MG63 (cell line): ENCODE measurements at places on chromosomes 12 and 14. TPM values are rescaled to one million over a fixed set of nuclear protein-coding genes. Genes with fewer than 3 reads are reported as not detected.

DNA sequence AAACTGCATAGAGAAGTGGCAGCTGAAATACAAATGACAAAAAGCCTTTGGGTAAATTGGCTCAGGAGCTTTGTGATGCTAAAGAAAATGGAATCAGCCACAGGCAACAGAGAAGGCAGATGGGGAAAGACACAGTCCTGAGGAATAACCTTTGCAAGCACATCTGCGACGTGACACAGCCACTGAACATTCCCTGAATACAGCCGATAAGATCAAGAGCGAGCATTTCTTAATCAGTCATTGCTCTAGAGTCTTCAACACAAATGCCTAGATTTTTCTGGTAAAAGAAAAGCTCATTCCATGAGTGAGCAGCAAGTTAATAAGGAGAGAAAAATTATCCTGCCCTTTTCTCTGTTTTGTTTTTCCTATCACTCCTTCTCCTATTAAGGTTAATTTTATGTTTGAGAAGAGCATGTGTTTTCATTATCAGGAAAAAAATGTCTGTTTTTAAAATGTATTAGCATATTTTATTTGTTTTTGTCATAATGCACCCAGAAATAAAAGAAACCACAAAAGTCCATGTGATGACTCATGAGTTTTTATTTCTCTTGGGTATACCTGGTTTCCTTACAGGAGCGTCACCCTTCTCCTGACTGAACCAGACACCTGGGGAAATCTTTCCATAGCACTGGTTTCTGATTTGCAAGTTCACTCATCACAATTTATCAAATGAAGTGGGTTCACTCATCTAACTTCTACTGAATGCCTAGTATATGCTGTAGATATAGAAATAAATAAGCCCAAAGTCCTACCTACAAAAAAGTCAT, 45.4 kb upstream of the PCED1B start:
- DNase-seq = no peak

GRCh38 chr12:58007875-58008274, 66.5 kb downstream of the ATP23 start:
- no peak for DNase-seq

Gene SSPN
- total RNA-seq = 0.13 TPM in 1 of 2 replicates, not detected in the other

DNA sequence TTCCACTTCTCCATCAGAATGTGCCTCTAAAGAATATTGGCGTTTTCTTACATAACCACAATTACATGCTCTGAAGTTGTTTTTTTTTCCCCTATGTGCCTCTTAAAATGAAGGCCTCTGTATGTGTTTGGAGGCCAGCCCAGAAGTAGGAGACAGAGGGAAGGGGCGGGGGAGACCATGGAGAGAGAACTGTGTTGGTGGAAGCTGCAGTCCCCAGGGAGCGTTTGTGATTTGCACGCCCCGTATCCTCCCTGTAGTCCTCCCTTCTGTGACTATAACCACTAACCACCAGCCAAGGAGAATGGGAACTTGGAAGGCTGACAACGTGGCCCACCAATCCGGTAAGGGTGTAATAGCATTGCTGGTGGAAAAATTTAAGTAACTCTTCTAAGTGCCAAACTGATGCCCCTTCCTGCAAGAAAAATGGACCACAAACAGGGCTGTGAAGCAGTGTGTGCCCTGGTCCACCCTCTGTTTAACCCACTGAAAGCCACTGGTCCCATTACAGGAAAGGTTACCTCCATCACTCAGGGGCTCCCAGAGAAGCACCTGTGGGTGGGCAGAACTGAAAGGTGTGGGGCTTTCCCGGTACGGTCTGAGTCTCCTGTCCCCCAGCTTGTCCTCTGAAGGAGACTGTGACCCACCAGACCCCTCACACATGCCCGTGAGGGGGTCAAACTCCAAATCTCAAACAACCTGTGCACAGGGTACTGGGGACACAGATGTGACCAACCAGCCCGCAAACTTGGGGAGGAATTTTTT, 36.8 kb downstream of the CCDC88C start:
- DNase-seq = peak; percentile 55

Gene CLEC7A
- total RNA-seq = not detected in 2 replicates

- no peak for DNase-seq
These were observed 14.6 kb upstream of the CABP1 start for GRCh38 chr12:120625557-120626419.

Gene KRT3
- total RNA-seq = not detected in 2 replicates

Gene IGFBP6
- 37.5 and 66.3 TPM in 2 replicates for total RNA-seq

- no peak for DNase-seq
These were observed 4.4 kb upstream of the KRT76 start for GRCh38 chr12:52781399-52782082.

Gene GRIN2B
- total RNA-seq = 0.56 and 19.0 TPM in 2 replicates

DNA sequence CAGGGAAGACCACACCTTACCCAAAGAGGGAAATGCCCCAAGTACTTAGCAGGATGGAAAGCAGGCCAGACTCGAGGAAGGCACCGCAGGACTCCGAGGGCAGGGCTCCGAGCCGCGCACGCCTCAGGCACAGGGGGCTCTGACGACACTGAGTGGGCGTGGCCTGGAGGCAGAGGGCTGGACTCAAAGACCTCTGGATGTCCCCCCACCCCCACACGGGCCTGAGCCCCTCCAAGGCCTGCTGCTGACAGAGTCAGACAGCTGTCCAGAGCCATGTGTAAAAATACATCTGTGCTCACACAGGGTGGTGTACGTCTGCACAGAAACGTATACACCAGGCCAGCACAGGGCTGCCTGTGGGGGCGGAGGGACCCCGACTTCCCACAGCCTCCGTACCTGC, 1.4 kb downstream of the AKT1 start:
- peak; percentile 69 for DNase-seq

DNA sequence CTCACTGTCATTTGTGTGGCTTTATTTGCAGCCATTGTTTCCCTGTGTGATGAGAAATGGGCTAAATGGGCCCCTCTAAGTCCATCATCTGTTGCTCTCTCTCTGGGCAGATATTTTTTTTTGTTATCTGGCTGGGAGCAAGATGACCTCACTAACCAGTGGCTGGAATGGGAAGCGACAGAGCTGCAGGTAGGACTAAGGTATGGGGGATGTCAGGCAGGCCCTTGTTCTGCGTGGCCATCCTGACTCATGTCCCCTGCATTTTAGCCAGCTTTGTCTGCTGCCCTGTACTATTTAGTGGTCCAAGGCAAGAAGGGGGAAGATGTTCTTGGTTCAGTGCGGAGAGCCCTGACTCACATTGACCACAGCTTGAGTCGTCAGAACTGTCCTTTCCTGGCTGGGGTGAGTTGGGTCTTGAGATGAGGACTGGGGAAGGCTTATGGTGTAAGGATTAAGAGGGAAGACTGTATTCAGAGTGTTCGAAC, 1.3 kb downstream of the MARS1 start:
- no peak for DNase-seq

GRCh38 chr12:51549637-51550036, 41.4 kb upstream of the SCN8A start:
- peak; percentile 12 for DNase-seq

DNA sequence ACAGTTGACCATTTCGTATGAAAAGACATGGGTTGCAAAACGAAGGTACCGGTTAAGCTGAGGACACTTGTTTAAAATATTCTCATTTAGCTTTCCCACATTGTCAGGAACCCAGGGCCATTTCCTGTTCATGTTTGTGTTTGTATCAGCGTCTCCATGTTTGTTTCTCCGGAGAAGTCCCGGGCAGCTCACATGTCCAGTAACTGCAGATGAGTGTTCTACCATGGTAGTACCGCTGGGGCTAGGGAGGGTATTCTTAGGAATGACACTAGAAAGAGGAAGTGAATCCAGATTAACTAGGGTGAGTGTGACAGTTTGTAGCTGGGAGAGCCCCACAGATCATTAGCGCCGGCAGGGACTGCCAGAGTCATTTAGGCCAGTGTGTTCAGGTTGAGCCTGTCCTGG, 50.0 kb upstream of the EVL start:
- no peak for DNase-seq

Gene CD27
- not detected in 2 replicates for total RNA-seq

DNA sequence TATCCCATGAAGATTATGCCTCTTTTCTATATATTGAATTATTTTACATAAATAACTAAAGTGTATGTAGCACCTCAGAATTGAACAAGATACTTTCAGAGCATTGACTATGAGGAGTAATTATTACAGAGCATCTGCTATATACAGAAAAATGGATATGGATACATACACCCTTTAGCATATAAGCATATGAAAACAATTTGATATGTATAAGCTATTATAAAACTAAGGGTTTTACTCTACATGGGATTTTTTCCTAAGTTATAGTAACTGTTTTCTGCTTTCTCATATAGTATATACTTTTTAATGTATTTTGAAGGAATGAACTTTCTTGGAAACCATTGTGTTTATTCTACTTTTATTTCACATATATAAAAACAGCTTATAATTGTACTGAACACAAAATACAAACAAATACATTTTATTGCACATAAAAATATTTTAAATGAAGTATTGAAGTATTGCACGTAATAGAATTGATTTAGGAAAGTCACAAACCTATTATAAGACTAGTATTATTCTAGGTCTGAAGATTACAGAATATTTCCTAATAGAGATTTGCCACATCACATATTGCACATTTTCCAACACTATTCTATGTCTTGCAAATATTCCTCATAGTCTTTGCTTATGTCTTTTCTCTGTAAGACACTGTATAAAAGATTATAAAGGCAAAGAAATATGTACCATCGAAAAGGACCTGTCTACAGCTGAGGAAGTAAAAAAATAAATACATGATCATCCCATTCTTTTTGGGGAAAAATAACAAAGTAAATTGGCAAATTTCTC, 8.4 kb downstream of the CD69 start:
- no peak for DNase-seq

DNA sequence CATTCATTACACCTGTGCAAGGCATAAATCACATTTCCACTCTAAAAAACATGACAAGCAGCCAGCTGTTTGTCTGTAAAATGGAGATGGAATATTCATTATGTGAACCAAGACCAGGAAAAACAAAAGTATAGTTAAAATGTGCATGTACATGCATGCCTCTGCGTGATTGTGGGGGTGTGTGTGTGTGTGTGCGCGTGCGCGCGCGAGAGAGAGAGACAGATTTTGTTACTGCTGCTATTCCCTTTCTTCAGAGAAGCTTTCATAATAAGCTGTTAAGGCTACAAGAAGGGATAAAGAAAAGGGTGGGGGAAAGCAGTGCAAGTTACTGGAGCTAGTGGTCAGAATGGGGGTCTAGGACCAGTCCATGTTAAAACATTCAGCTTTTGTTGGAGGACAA, 430.3 kb downstream of the NAV3 start:
- DNase-seq = no peak

DNA sequence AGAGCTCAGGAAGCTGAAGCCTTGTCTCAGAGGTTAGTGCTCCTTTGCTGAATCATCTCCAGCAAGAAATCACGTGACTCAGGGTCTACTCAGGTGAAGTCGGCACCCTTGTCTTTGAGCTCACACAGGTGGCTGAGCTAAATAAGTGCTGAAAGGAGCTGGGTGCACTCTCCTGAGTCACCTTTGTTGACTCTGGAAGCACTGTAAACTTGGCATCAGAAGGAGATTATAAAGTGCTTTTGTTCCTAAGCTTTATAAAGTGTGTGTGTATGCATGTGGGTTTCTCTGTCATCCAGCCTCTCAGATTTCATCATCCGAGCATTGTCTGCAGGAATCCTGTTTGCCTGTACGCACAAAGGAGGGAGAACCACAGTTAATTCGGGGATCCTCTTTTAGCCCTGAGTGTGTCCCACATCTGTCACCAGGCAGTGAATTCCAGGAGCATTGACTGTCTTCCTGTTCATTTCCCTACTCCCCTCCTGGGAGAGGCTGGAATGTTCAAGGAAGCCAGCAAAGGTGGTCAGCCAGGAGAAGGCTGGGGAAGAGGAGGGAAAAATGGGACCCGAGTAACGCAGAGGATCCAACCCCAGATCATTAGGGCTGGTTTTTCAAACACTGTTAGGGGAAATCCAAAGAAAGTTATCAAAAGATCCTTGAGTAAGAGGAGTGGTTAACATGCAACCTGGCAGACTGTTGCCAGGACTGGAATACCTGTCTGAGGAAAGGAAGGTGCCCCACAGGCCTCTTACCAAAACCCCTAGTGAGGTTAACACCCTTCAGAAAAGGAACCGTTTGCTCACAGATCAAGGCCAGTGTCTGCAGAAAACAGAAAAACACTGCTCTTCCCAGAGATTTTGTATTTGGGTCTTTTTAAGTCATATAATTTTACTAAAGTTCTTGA, 157.5 kb upstream of the HIF1A start:
- peak; percentile 52 for DNase-seq

GRCh38 chr12:47785036-47785886, 12.2 kb downstream of the SLC48A1 start:
- DNase-seq = no peak

DNA sequence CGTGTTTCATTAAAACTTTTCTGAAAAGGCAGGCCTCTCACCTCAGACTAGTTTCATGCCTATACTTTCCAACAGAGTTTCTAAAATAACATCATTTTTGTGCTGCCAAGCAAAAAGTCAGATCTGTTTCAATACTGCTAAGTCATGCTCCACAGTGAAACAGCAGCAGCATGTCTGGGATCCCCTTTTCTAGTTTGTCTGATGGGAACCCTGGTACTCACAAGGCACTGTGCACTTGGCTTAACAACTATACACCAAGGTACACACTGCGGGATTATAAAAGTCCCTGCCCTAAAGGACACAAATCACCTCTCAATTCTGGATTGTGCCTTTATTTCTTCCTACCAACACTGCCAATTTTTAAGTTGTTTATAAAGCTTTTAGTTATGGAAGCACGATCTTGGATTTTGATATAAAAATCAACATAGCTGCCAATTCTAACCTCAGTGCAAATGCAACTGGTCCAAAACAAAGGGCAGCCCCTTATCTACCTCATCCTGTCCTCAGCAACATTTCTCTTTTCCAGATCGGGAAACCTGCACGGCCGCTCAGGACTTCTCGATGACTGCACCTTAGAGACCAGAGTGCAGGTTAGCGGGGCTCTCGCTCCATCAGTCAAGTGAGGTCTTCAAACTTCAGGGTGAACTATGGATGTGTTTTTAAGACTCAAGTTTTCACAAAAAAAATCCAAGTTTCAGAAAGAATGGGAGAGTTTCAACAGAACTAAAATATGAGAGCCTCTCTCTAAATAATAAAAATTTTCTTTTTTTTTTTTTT, 1.7 kb upstream of the EIF5 start:
- no peak for DNase-seq

DNA sequence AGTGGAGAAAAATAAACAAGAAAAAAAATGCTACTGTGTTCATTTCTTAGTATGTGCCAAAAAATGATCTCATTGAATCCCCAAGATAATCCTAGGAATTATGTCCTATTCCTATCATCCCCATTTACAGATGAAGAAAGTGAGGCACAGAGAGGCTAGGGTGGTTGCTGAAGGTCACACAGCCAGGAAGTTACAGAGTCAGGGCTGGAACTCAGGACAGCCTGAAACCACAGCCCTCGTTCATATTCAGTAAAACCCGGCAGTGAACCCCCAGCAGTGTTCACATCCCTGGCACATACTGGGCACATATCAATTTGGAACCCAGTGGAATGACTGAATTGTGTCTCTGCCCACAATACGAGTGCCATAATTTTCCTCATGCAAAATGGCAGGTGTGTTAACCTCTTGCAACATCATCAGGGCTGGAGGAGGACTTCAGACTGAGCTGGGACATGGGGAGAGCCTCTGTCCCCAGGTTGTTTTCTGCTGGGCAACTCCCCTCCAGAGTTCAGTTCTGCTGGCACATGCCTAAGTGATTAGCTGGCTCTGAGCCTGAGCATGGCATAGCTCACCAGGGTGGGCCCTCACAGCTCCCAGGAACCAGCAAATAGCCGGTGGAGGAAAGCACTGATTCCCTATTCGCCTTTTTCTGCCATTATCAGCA, 2.0 kb upstream of the PPP1CC start:
- DNase-seq = peak; percentile 70

GRCh38 chr12:24197532-24197931, 248.1 kb upstream of the SOX5 start:
- no peak for DNase-seq
